ENCODE measurements at places on chromosomes 7 and 10.

- no peak for DNase-seq
These were observed 32.4 kb downstream of the BLNK start for GRCh38 chr10:96238646-96239623.

GRCh38 chr10:29681676-29682448 lies 47.1 kb upstream of the SVIL start:
- no peak for DNase-seq

- DNase-seq = no peak
These were observed 92.5 kb downstream of the KMT2E start for GRCh38 chr7:105106473-105106872.

GRCh38 chr10:73758704-73759511 lies 14.7 kb downstream of the SEC24C start:
- DNase-seq = no peak

DNA sequence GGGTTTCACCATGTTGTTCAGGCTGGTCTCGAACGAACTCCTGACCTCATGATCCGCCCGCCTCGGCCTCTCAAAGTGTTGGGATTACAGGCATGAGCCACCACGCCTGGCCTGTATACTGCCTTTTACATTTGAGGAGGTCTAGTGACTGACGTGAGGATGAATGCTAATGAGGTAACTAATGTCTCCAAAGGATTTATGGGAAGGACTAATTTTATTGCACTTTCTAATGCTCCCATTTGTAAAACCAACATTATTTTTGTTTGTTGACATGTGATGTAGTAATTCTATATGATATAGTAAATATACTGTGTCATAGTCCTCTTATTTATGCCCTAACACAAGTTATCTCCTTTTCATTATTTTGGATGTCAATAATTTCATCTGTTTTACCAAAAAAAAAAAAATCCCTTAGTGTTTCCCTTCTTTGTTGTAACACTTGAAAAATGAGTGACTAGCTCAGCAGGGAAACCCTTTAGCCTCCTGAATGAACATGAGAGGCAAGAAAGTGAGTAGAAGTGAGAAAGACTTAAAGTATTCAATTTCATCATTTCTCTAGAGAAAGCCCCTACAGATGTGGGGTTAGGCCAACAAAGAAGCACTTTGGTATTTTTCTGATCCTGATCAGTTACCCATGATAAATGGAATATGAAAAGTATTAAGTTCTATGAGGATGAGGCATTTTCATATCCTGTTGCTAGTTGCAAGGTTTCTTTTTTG lies 596.9 kb upstream of the PCDH15 start:
- DNase-seq = no peak

GRCh38 chr10:15167411-15168290 lies 842 bp downstream of the NMT2 start:
- DNase-seq = peak; percentile 67

DNA sequence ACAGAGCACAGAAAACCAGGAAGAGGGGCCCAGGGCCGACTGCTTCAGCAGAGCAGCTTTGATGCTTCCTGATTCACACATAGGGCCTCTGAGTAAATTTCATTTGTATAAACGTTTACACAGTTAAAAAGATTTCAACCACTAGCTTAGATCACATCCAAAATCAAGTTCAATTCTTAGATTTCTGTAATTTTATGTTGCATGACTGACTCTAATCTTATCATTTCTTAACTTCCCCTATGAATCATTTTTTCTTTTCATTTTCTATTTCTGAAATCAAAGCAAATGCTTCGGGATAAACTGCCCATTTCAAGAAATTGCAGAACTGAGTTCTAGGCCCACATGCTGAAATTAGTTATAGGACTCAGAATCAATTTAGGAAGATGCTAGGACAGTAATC lies 224.7 kb downstream of the INHBA start:
- no peak for DNase-seq

- peak; percentile 96 for DNase-seq
These were observed 143.0 kb downstream of the CUBN start for GRCh38 chr10:16986406-16987205.

- no peak for DNase-seq
These were observed 178.0 kb downstream of the ADARB2 start for GRCh38 chr10:1559311-1559710.

DNA sequence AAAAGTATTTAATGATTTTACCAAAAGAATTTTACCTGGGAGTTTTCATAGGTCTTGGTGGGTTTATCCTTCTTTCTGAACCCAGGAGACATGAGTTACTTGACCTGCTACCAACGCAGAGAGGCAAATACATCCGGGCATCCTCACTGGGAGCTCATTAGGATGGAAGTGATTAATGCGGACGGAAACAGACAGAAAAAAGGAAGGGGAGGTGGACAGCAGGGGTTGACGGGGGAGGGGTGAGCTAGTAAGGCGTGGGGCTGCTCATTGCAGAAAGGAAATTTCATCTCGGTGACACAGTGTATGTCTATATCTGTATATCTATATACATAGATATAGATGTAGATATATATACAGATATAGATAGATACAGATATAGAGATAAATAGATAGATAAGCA lies 408.2 kb upstream of the ADARB2 start:
- no peak for DNase-seq

DNA sequence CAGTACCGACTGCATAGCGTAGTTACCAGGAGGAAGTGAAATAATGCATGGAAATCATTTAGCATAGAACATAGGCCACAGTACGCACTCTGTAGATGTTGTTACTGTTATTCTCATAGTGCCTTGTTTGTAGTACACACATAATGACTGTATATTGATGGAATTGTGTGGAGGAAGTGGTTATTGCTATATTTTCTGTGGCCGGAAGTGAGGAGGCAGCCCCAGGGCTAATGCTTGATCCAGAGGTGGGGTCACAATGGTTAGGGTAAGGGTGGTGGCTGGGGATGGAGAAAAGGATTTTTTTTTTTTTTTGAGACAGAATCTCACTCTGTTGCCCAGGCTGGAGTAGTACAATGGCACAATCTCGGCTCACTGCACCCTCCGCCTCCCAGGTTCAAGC lies 4.5 kb upstream of the MGAM start:
- DNase-seq = no peak

- peak; percentile 75 for DNase-seq
These were observed 43.6 kb upstream of the KLF6 start for GRCh38 chr10:3828404-3829155.

GRCh38 chr7:30920584-30921539 lies 9.2 kb downstream of the AQP1 start:
- peak; percentile 43 for DNase-seq

GRCh38 chr7:2215851-2216250 lies 16.9 kb downstream of the MAD1L1 start:
- no peak for DNase-seq

DNA sequence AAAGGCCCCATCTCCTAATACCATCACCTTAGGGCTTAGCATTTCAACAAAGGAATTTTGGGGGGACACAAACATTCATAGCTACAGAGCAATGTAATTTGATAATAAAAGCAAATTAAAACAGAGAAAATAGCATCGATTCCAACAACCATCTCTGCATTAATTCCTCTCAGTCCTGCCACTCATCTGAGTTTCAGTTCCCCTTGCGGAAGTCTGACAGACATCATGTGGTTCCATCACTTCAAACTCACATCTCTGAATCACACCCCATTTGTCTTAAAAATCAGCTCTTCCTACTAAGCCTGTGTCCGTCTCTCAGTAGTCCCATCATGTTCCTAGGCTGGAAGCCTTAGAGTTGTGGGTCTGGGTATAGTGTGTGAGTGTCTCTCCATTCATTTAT lies 3.6 kb downstream of the ADCK2 start:
- no peak for DNase-seq

- no peak for DNase-seq
These were observed 483.1 kb downstream of the RPS24 start for GRCh38 chr10:78516756-78517155.
